Tibial nerve (tissue), 4 donors: ENCODE measurements at places on chromosomes 4 and X.
A peak's percentile ranks its signal among the peaks of the same experiment; 100 is the strongest.

DNA sequence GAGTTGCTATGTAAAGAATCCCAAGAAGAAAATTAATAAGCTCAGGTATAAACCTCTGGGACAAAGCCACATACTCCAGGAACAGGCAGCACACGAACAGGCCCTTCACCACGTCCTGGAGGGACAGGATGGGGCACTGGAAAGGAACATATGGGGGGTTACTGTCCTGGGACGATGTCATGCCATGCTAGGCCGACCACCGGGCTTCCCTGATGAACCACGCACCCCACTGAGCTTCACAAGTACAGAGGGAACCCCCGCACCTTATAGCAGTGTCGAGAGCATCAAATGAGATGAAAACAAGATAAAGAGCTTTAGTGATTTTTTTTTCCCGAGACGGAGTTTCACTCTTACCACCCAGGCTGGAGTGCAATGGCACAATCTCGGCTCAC lies 19.1 kb downstream of the NOP14 start:
- no peaks in the 10 kb centered on the region for H3K4me1 ChIP-seq
- peaks cover 99% of the 10 kb centered on the region for H3K36me3 ChIP-seq
- no peaks in the 10 kb centered on the region for H3K27me3 ChIP-seq
- no peak overlapping the region for H3K27ac ChIP-seq

GRCh38 chr4:184812651-184813181 lies 13.1 kb downstream of the ACSL1 start:
- H3K4me1 ChIP-seq, result peaks cover 57% of the 10 kb centered on the region
- H3K36me3 ChIP-seq, result no peaks in the 10 kb centered on the region
- H3K4me3 ChIP-seq, result no peak overlapping the region
- peak overlapping the region; percentile 78 for H3K27ac ChIP-seq
- no peaks in the 10 kb centered on the region for H3K27me3 ChIP-seq

GRCh38 chr4:41994461-41994985 lies 4.2 kb downstream of the SLC30A9 start:
- DNase-seq, result no peak
- peaks cover 14% of the 10 kb centered on the region for H3K4me1 ChIP-seq
- no peaks in the 10 kb centered on the region for H3K36me3 ChIP-seq
- no peaks in the 10 kb centered on the region for H3K27me3 ChIP-seq
- H3K27ac ChIP-seq, result no peak overlapping the region

DNA sequence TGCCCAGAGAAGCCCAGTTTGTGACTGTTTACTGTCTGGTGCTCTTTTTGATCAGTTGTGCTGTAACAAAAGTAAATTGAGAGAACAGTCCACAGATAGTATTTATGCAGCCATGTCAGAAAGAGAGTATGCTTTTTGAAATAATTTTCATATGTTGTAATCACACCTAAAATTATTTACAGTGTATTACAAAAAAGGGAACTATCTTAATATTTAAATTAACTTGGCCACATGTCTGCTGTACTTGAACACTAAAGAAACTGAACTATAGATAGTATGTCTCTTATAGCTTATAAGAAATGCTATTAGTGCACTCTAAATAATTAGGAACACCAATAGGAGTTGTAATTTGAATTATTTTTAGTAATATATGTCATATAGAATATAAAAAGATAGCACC lies 30.2 kb downstream of the KIAA0232 start:
- H3K4me1 ChIP-seq, result peaks cover 51% of the 10 kb centered on the region
- H3K27ac ChIP-seq, result no peak overlapping the region
- no peaks in the 10 kb centered on the region for H3K27me3 ChIP-seq

DNA sequence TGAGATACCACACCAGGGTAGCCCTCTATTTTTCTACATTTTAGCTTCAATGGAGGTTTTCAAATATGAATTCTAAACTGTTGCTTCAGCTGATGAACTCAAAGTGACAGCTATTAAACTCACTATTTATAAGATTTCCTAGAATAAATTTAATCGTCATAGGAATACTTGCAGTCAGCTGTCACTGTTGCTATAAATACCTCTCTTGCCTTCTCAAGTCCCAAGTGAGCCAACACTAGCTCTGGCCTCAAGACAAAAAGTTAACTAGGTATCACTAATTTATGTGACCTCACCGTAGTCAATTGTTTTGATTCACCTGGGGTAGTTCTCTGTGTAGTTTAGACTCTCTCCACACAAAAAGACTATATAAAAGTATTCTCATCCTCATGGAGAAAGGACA lies 34.3 kb upstream of the PROM1 start:
- no peak overlapping the region for H3K4me3 ChIP-seq
- DNase-seq, result no peak
- no peaks in the 10 kb centered on the region for H3K4me1 ChIP-seq
- H3K36me3 ChIP-seq, result no peaks in the 10 kb centered on the region
- no peaks in the 10 kb centered on the region for H3K27me3 ChIP-seq

DNA sequence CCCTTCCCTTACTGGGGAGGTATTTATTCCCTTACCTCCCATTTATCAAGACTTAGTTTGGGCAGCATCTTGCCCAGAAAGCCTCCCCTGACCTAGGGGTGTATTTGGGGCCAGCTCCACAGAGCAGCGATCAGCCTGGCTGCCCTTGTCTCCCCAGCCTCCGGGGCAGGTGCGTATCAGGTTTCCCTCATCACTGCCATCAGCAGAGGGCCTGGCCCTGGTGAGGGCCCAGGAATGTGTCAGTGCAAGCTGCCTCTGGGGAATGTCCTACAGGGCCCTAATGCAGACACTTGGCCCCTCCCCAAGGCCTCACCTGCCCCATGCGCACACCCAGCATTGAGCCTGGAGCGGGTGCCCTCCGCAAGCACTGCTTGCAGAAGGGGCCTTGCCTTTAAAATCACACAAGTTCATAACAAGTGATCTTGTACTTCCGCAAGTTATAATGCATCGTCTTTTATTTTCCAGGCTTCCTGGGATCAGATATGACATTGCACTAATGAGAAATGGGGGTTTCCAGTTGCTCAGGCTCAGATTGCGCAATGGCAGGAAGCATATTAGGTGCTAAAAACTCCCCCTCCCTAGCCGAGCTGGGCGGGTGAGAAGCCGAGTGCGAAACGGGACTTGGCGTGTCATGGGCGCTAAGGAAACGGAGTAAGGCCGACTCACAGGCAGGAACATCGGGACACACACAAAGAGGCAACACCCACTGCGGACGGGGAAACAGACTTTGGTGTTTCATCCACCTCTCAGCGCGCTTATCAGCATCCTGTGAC lies 25.4 kb upstream of the AFAP1 start:
- H3K27ac ChIP-seq, result no peak overlapping the region
- no peaks in the 10 kb centered on the region for H3K27me3 ChIP-seq
- DNase-seq, result peak; percentile 63
- no peak overlapping the region for H3K4me3 ChIP-seq

- H3K4me3 ChIP-seq, result no peak overlapping the region
- H3K36me3 ChIP-seq, result no peaks in the 10 kb centered on the region
- H3K27ac ChIP-seq, result no peak overlapping the region
- H3K4me1 ChIP-seq, result no peaks in the 10 kb centered on the region
These were observed 628.8 kb downstream of the ADGRL3 start for GRCh38 chr4:61828960-61829359.

- H3K4me1 ChIP-seq, result no peaks in the 10 kb centered on the region
- no peak for DNase-seq
- no peaks in the 10 kb centered on the region for H3K27me3 ChIP-seq
- H3K4me3 ChIP-seq, result no peak overlapping the region
These were observed 232.1 kb downstream of the CPE start for GRCh38 chr4:165610679-165611437.

GRCh38 chr4:14404730-14405129 lies 597.6 kb upstream of the CPEB2 start:
- no peak overlapping the region for H3K27ac ChIP-seq
- no peaks in the 10 kb centered on the region for H3K4me1 ChIP-seq
- H3K4me3 ChIP-seq, result no peak overlapping the region
- H3K27me3 ChIP-seq, result no peaks in the 10 kb centered on the region
- no peaks in the 10 kb centered on the region for H3K36me3 ChIP-seq

- H3K27me3 ChIP-seq, result no peaks in the 10 kb centered on the region
- peaks cover 2% of the 10 kb centered on the region for H3K4me1 ChIP-seq
- no peak overlapping the region for H3K27ac ChIP-seq
- no peaks in the 10 kb centered on the region for H3K36me3 ChIP-seq
- no peak for DNase-seq
These were observed 6.1 kb upstream of the ABRAXAS1 start for GRCh38 chr4:83490876-83491450.

DNA sequence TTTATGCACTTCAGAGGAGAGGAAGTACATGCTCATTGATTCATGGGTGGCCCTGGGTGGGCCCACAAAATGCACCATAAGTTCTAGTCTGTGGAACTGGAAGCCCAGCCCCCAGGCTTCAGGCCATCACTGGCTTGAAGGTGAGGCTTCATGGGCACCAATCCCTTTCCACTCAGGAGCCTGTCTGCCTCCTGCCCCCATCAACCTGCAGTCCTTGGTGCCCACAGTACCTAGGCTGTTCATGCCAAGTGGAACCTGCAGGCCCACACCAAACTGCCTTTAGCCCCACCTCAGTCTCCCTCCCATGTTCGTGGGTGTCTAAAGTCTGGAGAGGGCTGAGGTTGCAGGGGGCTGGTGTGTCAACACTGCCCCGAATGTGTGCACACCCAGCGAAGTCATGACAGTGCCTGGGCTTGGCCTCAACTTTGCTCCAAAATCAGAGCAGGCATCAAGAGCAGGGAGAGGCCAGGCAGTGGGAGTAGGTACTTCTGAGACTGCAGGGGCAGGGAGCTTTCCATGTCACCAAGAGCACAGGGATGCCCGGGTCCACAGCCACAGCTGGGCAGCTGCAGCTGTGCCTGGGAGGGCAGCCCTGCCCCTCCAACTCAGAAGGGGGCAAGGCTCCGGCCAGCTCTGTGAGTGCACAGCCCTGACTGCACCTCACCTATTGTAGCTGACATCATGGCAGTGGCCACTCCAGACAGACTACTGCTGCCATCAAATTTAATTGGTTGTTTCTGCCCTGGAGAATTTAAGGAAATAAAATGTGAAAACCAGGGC lies 1250.4 kb upstream of the IGFBP7 start:
- H3K36me3 ChIP-seq, result no peaks in the 10 kb centered on the region
- H3K4me3 ChIP-seq, result no peak overlapping the region
- H3K4me1 ChIP-seq, result no peaks in the 10 kb centered on the region
- H3K27me3 ChIP-seq, result no peaks in the 10 kb centered on the region
- no peak overlapping the region for H3K27ac ChIP-seq
- DNase-seq, result no peak

DNA sequence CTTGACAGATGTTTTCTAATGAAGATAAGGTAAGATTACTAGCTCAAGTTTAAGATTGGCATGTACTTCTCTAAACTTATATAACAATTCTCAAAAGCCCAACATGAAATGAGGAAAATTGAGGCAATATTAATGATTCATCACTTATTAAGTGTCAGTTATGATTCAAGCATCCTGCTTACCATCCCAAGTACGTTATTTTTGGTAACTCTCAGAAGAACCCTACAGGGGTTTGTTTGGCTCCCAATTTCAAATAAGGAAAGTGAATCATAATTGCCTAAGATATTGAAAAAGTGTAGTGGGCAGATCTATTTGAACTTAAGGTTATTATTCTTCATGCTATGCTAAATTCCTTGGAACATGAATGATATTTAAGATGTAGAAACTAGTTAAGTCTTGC lies 387.9 kb upstream of the TENM3 start:
- no peak overlapping the region for H3K4me3 ChIP-seq
- peaks cover 9% of the 10 kb centered on the region for H3K4me1 ChIP-seq
- no peaks in the 10 kb centered on the region for H3K36me3 ChIP-seq
- no peaks in the 10 kb centered on the region for H3K27me3 ChIP-seq
- no peak for DNase-seq

DNA sequence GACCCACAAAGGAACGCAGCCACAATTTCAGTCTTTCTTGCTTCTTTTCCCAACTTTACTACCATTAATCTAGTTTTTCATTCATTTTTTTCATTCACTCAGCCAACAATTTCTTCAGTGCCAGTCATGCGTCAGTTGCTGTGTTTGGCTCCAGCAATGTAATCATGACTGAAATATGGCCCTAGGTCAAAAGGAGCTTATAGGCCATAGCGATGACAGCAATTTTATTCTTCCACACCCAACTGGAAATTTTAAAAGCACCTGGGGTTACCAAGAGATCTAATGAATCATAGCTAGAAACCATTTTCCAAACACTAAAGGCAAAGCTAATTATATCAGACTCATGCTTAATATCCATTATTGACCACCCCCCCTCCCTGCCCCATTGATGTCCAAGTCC lies 29.8 kb upstream of the C1QTNF7 start:
- no peaks in the 10 kb centered on the region for H3K27me3 ChIP-seq
- DNase-seq, result no peak
- H3K4me1 ChIP-seq, result no peaks in the 10 kb centered on the region
- no peaks in the 10 kb centered on the region for H3K36me3 ChIP-seq
- no peak overlapping the region for H3K27ac ChIP-seq
- no peak overlapping the region for H3K4me3 ChIP-seq

DNA sequence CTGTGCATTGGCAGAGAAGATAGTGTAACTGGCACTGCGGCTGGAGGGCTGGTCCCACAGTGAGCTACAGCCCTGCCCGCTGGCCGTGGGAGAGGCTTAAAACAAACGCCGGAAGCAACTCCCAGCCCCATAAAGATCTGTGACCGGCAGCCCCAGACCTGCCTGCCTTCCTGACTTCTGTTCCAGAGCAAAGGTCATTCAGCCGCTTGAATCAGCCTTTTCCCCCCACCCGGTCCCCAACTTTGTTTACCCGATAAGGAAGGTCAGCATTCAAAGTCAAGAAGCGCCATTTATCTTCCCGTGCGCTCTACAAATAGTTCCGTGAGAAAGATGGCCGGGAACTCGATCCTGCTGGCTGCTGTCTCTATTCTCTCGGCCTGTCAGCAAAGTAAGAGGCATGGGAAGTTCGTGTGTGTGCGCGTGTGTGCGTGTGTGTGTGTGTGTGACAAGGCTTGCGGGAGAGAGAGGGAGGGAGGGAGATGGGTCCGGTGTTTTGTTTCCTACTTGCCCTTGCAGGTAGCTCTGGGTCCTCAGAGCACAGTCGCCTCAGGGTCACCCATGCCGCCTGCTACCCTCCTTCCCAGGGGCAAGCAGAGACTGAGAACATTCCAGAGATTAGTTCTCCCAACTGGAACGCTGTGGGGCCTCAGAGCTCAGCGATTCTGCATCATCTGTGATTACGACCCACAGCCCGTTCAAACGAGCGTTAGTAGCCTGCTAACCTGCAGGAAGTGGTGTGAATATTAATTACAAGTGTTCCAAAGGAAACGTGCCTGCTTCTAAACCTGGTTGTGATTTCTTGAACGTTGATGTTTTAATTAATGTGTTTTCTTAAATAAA lies at the start of gene MGST2:
TSS of gene MGST2 (plus strand) at position 130 of the 840 bp plus-strand sequence. CDS start at position 331, 201 bp downstream.
- H3K27ac ChIP-seq, result peak within 1 kb of the TSS; percentile 85
- no peaks in the 10 kb centered on the region for H3K27me3 ChIP-seq
- peak; percentile 60 for DNase-seq
- peak within 1 kb of the TSS; percentile 36 for H3K4me3 ChIP-seq
- H3K4me1 ChIP-seq, result peaks cover 36% of the 10 kb centered on the region
- no peaks in the 10 kb centered on the region for H3K36me3 ChIP-seq
